Effector memory CD4-positive, alpha-beta T cell (primary cell): ENCODE measurements at places on chromosomes 3 and 15.

DNA sequence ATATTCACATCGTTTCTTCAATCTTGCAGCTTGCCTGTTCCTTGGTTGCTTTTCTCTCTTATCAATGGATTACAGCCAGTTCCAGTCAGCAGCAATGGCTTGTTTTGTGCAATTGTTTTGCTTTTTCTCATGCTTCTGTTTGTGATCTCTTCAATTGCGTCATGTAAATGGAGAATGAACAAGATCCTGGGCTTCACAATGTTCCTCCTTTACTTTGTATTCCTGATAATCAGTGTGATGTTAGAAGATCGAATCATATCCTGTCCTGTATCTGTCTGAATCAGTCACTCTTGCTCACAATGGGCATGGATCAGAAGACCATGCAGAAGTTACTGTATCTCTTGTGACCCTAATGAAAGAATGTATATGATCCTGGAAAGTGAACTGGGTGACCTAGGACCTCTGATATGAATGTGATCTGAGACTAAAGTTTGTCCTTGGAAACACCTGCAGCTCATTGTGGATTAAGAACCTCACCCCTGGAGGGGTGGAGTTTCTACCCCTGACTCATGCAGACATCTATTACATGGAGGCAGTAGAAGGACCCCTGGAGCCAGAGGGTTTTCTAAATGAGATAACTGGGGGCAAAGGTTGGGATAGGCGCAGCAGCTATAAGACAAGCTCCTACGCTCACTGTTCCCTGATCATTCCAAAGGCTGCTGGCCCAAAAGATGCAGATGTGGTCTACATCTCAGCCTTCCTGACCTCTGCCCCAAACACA lies 32.2 kb downstream of the SLC24A1 start:
- H3K4me3 ChIP-seq = no peak overlapping the region
- H3K36me3 ChIP-seq = peaks cover 19% of the 10 kb centered on the region
- no peaks in the 10 kb centered on the region for H3K27me3 ChIP-seq
- DNase-seq = no peak
- no peaks in the 10 kb centered on the region for H3K4me1 ChIP-seq

DNA sequence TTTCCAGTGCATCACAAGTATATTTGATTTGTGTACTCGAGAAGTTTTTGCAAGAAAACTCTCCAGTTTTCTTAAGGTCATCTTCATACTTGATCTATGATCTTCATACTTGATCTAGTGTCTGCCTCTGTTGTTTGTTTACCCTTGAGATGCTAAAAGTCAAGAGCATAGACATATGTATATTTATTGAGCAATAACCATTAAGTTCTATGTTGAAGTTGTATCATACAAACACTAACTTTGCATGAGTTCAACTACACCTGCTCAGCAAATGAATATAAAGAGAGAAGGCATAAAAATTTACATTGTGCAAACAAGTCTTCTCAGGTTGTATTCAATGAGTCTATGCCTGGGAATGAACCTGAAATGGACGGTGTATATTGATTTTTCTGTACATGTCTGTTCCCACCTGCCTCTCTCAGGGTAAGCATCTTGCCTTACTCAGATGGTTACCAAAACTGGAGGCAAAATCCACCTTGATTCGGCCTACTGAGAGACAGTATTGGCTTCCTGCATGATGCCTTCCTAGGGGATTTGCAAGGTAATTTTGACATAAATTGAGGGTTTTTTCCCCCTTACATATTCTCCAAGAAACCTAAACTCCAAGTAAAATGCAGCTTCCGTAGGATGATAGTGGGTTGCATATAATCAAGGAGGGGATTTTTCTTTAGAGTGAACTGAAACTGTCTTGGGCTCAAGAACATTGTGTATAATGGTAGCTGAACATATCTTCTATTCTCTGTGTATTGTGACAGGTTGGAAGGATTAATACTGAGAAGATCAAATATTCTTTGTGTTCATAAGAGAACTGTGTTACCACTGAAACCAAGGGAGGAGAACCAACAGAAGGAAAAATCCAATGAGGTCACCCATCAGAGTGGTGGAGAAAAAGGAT lies 110.4 kb downstream of the FILIP1L start:
- DNase-seq = no peak
- H3K27me3 ChIP-seq = no peaks in the 10 kb centered on the region

GRCh38 chr3:66227051-66227450 lies 6.2 kb downstream of the SLC25A26 start:
- no peaks in the 10 kb centered on the region for H3K27me3 ChIP-seq
- H3K4me3 ChIP-seq = no peak overlapping the region
- H3K4me1 ChIP-seq = no peaks in the 10 kb centered on the region
- H3K27ac ChIP-seq = no peak overlapping the region

DNA sequence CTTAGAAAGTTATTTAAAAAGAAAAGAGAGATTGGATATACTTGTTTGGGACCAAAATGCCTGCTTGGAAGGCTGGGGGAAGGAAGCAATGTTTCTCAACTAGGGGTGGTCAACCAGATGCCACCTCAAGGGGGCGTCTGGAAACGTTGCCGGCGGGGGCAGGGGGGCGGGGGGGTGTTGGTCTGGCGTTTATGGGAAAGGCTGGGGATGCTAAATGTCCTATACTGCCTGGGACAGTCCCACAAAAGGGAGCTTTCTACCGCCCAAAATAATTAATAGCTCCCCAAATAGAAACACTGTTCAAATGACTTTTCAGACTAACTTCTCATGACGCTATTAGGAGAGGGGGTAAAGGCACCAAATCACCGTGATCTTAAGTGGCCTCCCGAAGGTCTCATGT lies 2.2 kb downstream of the POLG start:
- no peaks in the 10 kb centered on the region for H3K27me3 ChIP-seq
- no peak for DNase-seq

- H3K4me3 ChIP-seq = no peak overlapping the region
- no peaks in the 10 kb centered on the region for H3K27me3 ChIP-seq
- no peak for DNase-seq
- no peak overlapping the region for H3K27ac ChIP-seq
Observed at GRCh38 chr3:52401551-52401950, 43.4 kb downstream of the SEMA3G start.

DNA sequence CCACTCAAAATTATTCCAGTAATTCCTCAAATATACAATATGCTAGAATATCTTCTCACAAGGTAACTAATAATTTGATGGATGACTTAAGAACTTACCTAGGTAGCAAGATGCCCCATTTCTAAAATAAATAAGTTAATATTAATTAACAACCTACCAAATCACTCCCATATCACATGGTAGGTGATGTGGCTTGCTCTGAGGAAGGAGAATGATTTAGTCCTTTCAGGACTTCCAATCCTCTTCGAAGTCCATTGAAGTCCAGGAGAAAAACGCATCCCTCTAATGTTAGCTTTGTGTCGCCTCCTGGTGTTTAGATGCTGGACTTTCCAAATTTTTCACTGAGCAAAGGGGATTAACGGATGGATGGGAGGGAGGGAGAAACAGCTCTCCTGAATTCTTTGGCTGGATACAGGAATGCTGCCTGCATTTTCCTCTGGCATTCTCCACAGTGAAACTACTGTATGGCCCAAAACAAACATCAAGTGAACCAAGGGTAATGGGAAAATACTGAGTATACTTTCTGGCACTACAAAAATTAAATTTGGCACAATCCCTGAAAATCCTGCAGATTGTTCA lies 58.6 kb downstream of the PRICKLE2 start:
- no peaks in the 10 kb centered on the region for H3K4me1 ChIP-seq
- no peak overlapping the region for H3K4me3 ChIP-seq
- no peak overlapping the region for H3K27ac ChIP-seq
- no peak for DNase-seq
- no peaks in the 10 kb centered on the region for H3K36me3 ChIP-seq
- no peaks in the 10 kb centered on the region for H3K27me3 ChIP-seq

DNA sequence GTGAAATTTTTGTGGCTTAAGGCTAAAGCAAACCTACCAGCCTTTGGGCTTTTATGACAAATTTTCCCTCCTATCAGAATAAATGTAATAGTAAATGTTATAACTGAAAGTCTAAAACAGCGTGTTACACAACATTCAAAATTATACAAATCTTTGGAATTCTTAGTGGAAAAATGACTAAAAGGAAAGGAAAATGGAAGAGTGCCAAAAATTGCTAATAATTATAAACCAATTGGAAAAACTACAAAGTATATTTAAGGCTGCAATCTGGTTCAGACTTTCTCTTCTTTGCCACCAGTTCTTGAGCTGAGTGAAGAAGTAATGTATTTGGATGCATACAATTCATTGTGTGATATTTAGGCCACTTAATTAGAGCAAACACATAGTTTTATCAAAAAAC lies 45.6 kb upstream of the PHLDB2 start:
- H3K27ac ChIP-seq = no peak overlapping the region
- H3K4me1 ChIP-seq = no peaks in the 10 kb centered on the region
- DNase-seq = no peak
- H3K36me3 ChIP-seq = no peaks in the 10 kb centered on the region
- no peaks in the 10 kb centered on the region for H3K27me3 ChIP-seq

- no peaks in the 10 kb centered on the region for H3K36me3 ChIP-seq
- no peaks in the 10 kb centered on the region for H3K27me3 ChIP-seq
- no peaks in the 10 kb centered on the region for H3K4me1 ChIP-seq
- H3K27ac ChIP-seq = no peak overlapping the region
- DNase-seq = no peak
- no peak overlapping the region for H3K4me3 ChIP-seq
Observed at GRCh38 chr3:182636646-182637045, 156.7 kb upstream of the ATP11B start.

- H3K36me3 ChIP-seq = no peaks in the 10 kb centered on the region
- H3K27ac ChIP-seq = no peak overlapping the region
- H3K4me3 ChIP-seq = no peak overlapping the region
- no peaks in the 10 kb centered on the region for H3K27me3 ChIP-seq
- H3K4me1 ChIP-seq = no peaks in the 10 kb centered on the region
Observed at GRCh38 chr3:193095366-193095765, 145.7 kb upstream of the PLAAT1 start.

- no peak for DNase-seq
- no peak overlapping the region for H3K27ac ChIP-seq
- H3K4me1 ChIP-seq = no peaks in the 10 kb centered on the region
- no peaks in the 10 kb centered on the region for H3K27me3 ChIP-seq
- no peak overlapping the region for H3K4me3 ChIP-seq
Observed at GRCh38 chr3:172614340-172615274, 91.4 kb upstream of the TNFSF10 start.

DNA sequence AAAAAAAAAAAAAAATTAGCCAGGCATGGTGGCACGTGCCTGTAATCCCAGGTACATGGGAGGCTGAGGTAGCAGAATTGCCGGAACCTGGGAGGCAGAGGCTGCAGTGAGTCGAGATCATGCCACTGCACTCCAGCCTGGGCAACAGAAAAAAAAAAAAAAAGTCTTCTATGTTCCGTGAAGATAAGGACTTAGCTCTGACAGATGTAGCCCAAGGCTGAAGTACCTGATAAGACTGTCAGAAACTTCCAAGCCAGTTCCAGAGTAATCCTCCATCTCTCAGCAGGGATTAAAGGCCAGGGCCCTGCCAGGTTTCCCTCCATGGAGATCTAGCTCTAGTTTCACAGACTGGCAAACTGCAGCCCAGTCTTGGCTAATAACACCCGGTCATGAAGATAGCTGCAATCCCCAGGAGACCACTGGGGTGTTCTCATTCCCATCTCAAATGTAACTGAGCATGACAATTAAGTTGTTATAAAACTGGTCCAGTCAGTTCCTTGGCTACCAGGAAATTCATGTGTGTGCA lies 8.5 kb downstream of the CDCP1 start:
- H3K4me3 ChIP-seq = no peak overlapping the region
- DNase-seq = no peak
- H3K36me3 ChIP-seq = no peaks in the 10 kb centered on the region
- H3K4me1 ChIP-seq = no peaks in the 10 kb centered on the region

DNA sequence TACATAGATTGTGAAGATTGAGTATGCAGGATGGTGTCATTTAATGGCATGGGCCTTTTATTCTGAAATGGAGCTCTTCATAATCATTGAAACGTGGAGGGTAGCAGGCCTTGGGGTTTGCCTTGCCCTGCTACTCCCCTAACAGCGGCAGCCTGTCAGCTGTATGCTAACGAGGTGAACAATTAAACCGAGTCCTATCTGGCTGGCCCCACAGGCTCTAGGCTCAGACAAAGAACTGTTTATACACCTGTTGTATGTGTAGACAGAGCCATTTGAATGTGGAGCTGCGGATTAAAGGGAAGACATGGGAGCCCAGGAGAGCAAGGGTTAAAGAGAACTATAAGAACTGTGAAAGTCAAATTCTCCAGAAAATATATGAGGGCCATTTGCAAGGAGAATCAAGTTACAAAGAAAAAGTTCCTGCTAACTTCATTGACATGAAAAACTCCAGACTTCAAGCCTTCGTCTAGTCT lies 116.7 kb upstream of the CGNL1 start:
- H3K4me1 ChIP-seq = no peaks in the 10 kb centered on the region
- no peaks in the 10 kb centered on the region for H3K27me3 ChIP-seq
- H3K27ac ChIP-seq = no peak overlapping the region
- DNase-seq = no peak

- H3K27ac ChIP-seq = no peak overlapping the region
- H3K4me3 ChIP-seq = no peak overlapping the region
- no peak for DNase-seq
- H3K4me1 ChIP-seq = no peaks in the 10 kb centered on the region
- no peaks in the 10 kb centered on the region for H3K36me3 ChIP-seq
- no peaks in the 10 kb centered on the region for H3K27me3 ChIP-seq
Observed at GRCh38 chr3:116103868-116104530, 341.3 kb downstream of the LSAMP start.

DNA sequence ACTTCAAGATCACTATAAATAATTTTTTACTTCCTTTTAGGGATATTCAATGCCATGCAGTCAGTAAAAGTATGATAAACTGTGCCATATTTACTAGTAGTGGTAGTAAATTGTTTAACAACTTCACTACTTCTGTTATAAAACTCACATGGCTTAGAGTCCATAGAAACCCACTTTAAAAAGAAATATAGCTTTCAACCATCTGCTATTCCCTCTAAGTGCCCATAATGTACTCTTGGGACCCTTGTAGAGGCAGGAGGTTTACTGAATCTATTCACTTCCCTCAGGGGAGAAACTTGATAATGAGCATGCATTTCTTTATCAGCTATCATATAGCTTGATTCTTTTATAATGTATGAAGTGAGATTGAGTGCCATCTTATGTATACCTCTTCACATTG lies 1448.4 kb upstream of the ALCAM start:
- H3K4me1 ChIP-seq = no peaks in the 10 kb centered on the region
- no peaks in the 10 kb centered on the region for H3K27me3 ChIP-seq
- DNase-seq = no peak
- no peak overlapping the region for H3K4me3 ChIP-seq
- H3K27ac ChIP-seq = no peak overlapping the region
- H3K36me3 ChIP-seq = no peaks in the 10 kb centered on the region

DNA sequence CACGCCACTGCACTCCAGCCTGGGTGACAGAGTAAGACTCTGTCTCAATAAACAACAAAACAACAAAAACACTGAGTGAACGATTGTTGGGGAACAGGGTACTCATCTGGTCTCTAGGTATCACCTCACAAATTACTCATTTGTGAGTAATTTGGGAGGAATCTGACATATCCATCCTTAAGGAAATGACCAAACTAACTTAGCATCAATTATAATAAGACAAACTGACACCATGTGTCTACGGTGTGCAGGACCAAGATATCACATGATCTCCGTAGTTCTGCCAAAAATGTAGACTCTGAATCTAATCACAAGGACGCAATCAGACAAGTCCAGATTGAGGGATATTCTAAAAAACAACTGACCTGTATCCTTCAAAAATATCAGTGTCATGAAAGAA lies 12.0 kb upstream of the DAPK2 start:
- H3K27me3 ChIP-seq = no peaks in the 10 kb centered on the region
- no peak overlapping the region for H3K27ac ChIP-seq
- no peak for DNase-seq
- H3K4me1 ChIP-seq = no peaks in the 10 kb centered on the region
- no peaks in the 10 kb centered on the region for H3K36me3 ChIP-seq
- H3K4me3 ChIP-seq = no peak overlapping the region
